ENCODE measurements at places on chromosomes 12 and 14.

DNA sequence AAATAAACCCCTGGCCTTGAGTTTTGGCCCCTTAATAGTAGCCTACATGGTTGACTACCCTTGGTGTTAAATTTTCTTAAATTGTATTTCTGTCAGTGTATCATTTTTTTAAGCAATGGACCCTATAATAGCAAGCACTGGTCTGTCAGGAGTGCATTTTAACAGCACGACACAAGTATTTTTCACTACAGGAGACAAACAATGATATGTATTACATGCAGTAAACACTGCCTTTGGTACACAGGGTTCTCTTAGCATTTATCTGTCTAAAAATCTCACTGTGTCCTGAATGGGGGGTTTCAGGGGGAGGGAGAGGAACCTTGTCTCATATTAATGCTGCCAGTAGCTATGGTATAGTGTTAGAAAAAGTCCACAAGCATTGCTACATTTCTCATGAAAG lies 18.4 kb downstream of the LMO3 start:
- DNase-seq = no peak

DNA sequence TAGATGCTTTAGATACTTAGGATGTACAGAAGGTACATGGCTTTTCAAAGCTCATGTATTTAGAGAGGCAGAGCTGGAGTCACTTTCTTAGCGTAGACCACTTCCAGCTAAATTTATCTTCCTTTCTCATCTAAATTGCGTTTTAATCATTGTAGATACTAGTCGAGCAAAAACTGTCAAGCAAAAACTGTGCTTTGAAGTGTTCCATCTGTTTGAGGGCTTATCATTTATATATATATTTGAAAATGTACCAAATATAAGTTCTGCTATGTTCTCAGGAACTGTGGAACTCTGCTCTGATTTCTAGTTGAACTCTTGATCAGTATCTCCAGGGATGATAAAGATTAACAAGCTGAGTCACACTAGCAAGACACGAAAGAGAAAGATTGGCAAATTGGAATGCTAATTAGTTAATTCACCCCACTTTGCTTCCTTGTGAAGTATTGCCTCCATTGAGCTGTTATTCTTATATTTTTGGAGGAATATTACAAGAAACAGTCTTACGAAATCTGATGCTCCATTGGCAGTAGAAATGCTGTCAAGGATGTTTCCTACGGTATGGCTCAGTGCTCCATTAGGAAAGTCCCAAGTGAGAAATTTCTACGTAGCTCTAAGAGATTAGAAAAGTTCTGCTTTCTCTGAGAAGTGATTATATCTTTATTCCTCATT lies 310.7 kb downstream of the AEBP2 start:
- DNase-seq = no peak

DNA sequence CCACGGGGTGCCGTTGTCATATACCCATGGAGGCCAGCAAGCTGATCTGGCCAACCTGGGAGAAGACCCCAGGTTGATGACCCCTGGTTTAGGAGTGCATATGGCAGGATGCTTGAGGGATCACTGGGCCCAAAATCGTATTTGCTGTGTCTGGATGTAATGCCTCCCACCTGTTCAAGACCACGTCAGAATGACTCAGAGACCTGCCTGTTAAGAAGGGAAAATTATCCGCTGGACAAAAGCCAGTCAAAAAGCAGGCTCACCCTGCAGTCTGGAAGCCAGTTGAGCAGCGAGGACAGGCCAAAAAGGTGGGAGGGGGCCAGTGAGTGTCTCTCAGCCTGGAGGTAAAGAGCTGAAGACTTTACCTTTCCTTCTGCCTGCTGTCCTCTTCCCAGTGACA lies 449.2 kb downstream of the DPF3 start:
- no peak for DNase-seq

DNA sequence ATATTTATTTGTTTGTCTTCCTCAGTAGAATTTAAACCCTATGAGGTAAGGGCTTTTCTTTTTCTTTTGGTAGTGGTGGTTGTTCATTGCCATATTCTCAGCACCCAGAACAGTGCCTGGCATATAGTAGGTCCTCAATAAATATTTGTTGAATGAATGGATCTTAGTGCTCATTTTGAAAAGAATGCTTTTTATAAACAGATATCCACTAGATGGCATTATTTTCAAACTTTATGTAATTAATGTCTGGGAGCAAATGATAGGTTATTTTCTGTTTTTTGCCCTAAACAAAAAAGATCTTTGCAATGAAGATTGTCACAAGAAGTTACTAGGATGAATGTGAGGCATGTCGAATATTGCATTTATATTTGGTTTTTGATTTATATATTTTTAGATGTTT lies 64.1 kb downstream of the RAD51B start:
- no peak for DNase-seq

GRCh38 chr12:80175307-80175930 lies 76.1 kb downstream of the OTOGL start:
- no peak for DNase-seq

- no peak for DNase-seq
Measured at GRCh38 chr12:107468182-107468581, 217.4 kb upstream of the PWP1 start.

GRCh38 chr14:95026851-95027463 lies 130.4 kb downstream of the DICER1 start:
- DNase-seq = no peak

DNA sequence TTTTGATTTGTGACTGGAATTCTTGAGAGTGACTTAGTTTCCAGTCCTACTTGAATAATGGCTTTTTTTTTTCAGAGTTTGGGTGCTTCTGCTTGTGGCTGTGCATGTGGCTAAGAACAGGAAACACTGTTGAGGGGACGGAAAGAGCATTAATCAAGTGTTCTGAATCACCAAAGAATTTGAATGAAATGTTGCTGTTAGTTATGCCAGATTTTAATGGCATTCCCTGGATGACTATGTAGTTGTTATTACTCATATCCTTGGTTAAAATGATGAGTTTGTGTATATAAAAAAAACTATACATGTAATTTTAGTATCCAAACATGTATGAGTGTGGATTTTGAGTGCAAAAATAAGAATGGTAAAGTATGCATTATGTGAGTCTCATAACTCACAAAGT lies 347.9 kb downstream of the BCAT1 start:
- no peak for DNase-seq

DNA sequence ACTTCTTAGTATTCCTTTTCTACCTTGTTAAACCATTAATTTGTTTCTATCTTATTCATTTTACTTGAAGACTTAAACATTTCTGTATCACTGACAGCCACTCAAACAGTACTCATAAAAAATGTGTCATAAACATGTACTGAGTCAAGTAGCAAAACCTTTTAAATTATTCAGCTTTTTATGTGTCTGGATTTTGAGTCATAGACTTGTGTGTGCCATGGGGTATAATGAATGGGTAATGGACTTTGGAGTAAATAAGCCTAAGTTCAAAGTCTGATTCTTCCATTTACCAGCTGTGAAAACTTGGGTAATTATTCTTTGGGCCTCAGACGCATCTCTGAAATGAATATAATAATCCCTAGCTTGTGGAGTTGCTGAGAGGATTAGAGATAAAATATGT lies 199.0 kb downstream of the RAD51B start:
- DNase-seq = no peak

DNA sequence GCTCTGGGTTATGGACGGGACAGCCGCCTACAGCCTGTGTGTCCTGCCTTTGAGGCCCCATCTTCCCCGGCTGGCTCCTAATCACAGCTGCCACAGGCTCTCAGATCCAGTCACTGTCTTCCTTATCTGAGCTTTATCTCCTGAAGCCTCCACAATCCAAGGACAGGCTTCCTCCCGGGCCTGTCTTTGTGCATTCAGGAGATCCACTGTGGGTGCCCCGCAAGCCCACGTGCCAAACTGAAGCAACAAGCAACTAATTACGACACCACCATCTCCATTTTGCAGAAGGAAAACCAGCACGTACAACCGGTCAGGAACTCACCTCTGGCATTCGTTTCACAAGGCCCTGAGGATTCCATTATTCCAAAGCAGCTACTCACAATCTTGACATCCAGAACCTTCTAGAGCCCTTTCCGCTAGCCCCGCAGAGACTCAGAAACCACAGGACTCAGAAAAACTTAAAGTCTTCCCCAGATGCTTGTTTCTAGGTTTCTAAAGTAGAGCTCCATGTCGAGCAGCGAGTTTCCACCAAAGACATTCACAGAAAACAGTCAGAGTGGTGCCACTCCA lies 14.0 kb downstream of the SYNE3 start:
- DNase-seq = no peak

- DNase-seq = no peak
Measured at GRCh38 chr12:54601841-54602240, 13.4 kb upstream of the PPP1R1A start.

DNA sequence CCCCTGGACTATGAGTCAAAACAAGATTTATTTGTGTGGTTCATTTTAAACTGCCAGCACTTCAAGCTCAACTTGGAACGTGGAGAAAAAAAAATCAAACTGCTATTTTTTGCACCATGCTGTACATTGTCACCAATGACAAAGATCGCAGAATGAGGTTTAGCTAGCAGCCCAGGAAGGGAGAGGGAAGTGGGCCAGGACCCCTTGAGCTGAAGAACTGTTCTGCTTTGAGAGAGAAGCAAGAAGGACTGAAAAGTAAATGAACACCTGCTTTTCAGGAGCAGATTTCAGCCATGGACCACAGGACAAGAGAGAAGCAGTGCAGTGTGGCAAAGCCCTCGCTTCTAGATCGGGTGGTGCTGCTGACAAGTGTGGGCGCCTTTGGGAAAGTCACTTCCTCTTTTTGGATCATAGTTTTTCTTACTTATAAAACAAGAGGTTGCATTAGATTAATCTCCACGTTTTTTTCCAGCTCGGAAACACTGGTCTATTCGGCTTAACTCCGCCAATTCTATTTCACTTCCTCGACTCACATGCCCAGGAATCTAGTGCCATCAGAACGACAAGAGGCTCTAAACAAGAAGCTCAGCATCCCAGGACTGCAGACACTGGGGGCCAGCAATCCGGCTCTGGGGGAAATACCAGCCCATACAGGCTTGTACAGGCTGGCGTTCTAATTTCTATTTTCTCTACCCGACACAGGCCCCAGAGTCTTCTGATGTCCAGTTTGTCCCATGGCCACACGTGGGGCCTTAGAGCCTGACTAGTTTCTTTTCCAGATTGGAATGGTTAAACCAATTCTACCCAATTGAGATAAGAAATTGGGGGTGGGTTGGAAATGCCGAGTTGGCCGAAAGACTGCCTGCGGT lies 129.9 kb downstream of the CRACR2A start:
- DNase-seq = no peak

DNA sequence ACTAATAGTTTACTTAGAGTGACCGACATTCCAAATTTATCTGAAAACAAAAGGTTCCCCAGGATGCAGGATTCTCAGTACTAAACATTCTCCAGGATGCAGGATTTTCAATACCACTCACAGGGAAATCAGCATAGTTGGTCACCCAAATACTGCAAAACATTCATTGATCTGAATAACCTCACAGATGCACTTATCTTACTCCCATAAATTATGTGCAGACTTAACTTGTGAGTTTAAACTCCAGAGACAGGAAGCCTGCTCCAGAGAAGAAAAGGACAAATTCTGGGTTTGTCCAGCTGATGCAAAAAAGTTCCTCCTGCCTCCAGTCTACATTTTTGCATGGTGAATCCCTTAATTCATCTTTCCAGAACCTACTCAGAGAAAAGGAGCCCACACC lies 514.2 kb upstream of the TMEM132C start:
- DNase-seq = no peak

GRCh38 chr12:39541471-39541870 lies 78.1 kb downstream of the ABCD2 start:
- DNase-seq = no peak

All from NCI-H1417 treated with DMSO at 0.1 percent for 48 hours (cell line).